ENCODE measurements at places on chromosomes 6 and 20.

GRCh38 chr6:82712826-82713225 lies 349.2 kb downstream of the TPBG start:
- no peak for DNase-seq

GRCh38 chr6:163573503-163574179 lies 159.1 kb downstream of the QKI start:
- DNase-seq, result no peak

- DNase-seq, result no peak
These were observed 32.8 kb upstream of the ZNF133 start for GRCh38 chr20:18255526-18255925.

- no peak for DNase-seq
These were observed 68.6 kb downstream of the HDDC2 start for GRCh38 chr6:125233202-125233601.

DNA sequence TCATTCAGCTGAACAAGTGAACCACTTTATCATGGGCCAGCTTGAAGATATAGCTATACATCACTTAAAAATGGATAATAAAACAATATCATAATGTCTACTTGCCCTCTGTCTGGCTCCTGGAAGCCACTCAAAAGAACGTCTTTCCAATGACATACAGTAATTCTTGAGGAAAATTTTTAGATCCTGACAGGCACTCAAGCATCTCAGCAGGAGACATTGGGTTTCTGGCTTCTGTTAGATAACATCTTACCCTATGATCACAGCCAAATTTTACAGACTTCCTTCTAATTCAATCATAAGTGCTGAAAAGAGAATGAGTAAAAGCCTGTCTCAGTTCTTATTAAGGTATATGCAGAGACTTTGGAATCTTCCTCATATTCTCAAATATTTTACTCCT lies 330 bp downstream of the CGA start:
- DNase-seq, result no peak

GRCh38 chr6:137496368-137496767 lies 2.2 kb upstream of the OLIG3 start:
- DNase-seq, result no peak

GRCh38 chr6:140475086-140475485 lies 1100.6 kb upstream of the CITED2 start:
- DNase-seq, result no peak

- no peak for DNase-seq
These were observed 143.6 kb upstream of the JARID2 start for GRCh38 chr6:15102241-15102640.

DNA sequence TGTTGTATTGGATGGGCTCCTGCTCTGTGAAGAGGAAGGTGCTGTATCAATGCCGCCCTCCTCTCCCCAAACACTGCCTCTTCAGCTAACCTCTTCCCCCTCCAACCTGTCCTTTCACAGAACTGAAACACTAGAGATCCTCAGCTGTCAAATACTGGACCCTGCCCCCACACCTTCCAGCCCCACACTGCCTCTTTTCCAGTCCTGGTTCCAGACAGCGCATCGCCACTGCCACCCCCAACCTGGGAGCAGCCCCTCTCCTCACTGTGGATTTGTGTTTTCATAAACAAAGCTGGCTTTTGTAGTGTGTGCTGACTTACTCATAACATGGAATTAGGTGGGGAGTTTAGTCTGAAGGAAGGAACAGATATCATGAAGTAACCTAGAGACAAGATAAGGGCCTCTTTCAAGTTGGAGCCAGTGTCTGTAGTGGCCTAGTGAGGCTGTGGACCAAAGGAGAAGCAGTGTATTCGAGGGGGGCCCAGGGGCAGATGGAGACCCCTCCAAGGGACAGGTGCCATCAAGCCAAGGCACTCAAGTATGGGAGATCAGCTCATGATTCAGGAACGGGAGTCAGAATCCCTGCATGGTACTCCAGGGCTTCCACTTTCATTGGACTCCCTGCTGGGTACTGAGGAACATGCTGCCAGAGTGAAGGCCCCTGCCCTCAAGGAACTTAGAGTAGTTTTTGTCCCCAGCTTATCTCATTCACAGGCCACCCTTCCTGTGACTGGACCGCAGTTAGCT lies 2.1 kb downstream of the SCUBE3 start:
- DNase-seq, result no peak

- DNase-seq, result no peak
These were observed 258.3 kb upstream of the PMEPA1 start for GRCh38 chr20:57968120-57968519.

- no peak for DNase-seq
These were observed 61.3 kb downstream of the TRERF1 start for GRCh38 chr6:42390228-42390934.

GRCh38 chr6:28995093-28995650 lies 9.9 kb downstream of the ZNF311 start:
- no peak for DNase-seq

DNA sequence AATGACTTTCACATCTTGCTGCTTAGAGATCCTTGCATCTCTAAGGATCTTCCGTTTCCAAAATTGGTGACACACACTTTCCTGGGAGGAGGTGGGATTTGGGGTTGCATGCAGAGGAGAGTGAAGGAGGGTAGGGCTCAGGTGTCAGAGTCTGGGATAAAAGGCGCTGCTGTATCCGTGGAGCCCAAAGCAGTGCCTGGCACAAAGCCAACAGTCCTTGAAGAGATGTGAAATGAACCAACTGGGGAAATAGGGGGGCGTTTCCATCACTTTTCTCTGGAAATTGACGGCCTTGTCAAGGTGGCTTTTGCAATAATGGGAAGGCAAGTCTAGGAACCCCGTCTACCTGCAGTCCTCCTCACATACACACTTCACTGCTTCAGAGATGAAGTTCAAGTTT lies 59.5 kb upstream of the NELFCD start:
- no peak for DNase-seq

DNA sequence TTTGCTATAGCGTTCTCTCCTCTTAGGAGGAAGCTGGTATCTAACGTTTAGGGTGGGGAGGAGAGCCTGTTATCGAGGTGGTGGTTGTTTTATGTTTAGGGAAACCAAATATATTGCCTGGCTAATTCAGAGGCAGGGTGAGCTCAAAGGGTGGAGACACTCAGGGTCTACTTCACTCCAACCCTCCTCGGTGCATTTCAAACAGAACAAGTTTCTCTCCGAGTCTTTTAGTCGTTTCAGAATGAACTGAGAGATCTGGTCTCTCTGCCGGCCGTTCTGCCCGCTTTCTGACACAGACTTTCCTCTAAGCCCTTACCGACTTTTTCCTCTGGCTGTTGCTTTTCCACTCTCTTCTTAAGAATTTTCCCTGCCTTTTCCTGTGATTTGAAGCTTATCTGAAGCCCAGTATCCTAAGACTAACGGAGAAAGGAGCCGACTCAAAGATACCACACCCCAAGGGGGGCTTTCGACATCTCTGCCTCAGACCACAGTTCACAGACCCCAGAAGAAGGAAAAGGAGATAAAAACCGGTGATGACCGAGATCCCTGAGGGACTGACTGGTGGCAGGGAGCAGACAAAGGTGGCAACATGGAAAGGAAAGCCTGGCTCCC lies 865 bp downstream of the STK38 start:
- no peak for DNase-seq

DNA sequence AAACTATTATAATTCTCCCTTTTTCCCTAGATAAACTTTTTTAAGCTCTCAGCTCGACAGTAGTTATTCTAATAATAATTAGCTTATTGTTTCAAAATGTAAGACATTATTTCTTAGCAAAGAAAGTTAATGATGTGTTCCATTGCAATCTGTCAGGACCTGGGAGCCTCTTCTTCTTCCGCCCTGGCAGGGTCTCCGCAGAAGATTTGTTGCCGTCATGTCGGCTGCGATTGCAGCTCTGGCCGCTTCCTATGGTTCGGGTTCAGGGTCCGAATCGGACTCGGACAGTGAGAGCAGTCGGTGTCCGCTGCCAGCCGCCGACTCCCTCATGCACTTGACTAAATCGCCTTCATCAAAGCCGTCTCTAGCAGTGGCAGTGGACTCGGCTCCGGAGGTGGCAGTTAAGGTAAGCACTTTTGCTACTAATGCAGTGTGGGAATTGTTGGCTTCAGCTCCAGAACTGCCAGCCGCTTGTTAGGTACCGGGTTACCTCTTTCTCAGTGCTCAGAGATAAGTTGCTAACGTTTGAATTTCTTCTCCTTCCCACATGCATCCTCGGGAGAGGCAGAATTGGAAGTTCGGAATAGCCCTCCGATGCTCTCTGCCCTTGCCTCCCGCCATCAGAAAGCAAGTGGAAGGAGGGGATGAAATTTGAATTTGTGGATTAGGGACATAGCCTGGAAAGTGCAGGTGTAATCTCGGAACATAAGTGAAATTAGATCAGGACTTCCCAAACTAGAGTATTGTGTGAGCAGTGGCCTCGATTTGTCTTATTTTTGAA lies at the start of gene CDC40:
CDC40 (plus strand) TSS at position 200 of the 781 bp plus-strand sequence; CDS start at position 218, 18 bp downstream.
- peak; percentile 78 for DNase-seq

GRCh38 chr6:98840385-98840784 lies 6.0 kb downstream of the POU3F2 start:
- no peak for DNase-seq

DNA sequence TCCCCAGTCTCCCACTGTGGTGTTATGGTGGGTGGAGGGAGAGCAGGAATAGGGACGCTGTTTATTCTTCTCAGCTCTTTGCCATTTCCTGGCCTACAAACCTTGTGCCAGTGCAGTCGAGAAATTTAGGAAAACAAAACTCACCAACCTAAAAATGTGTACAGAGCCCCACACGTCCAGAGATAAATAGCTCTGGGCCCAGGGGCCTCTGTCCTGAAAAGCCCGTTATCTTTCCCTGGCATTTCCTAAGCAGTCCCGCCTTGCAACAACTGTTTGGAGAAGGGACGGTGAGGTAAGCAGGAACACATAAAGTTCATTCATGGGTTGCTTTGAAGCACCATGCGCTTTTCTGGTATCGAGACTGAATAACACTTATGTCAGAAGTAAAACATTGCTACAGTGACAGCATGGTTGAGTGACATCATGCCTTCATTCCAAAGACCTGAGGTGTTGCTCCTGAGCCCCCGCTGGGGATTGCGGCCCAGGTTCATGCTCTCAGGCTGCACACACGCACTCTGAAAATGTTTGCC lies 80.1 kb upstream of the NXT1 start:
- DNase-seq, result peak; percentile 98

GRCh38 chr6:160975162-160975561 lies 16.4 kb upstream of the MAP3K4 start:
- DNase-seq, result no peak

GRCh38 chr20:61168605-61169004 lies 83.5 kb upstream of the CDH4 start:
- no peak for DNase-seq

DNA sequence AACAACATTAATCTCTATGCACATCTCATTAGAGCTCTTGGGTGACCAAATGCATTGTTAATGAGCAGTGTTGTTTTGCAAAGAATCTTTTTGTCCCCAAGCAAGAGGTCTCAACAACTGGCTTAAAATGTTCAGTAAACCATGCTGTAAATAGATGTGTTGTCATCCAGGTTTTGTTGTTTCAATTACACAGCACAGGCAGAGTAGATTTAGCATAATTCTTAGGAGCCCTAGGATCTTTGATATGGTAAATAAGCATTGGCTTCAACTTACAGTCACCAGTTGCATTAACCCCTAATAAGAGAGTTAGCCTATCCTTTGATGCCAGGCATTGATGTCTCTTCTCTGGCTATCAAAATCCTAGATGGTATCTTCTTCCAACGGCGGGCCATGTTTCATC lies 23.3 kb downstream of the NUP153 start:
- no peak for DNase-seq

- no peak for DNase-seq
These were observed 202.8 kb downstream of the DLL1 start for GRCh38 chr6:170087941-170088581.

GRCh38 chr6:106063448-106063850 lies 22.7 kb upstream of the PRDM1 start:
- DNase-seq, result no peak

DNA sequence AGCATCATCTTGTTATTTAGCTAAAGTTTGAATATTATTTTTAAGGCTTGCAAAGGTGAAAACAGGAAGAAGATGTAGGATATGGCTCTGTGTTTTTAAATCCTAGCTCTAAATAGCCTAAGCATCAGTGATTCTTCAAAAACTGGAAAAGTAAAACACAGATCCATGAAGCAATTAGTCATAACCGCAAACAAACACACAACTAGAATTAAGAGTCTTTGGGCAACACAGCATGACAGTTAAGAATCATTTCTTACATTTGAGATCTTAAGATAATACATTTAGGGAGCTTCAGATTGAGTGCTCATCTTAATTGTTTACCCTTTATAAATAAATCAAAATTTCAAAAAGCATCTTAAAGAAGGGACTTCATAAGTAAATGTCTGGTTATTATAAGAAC lies 115.8 kb upstream of the MAP7 start:
- DNase-seq, result no peak
